Peyer's patch (tissue), 4 donors: ENCODE measurements at places on chromosomes 16 and 17.

GRCh38 chr17:27848931-27849330 lies 44.2 kb downstream of the LYRM9 start:
- DNase-seq = no peak

DNA sequence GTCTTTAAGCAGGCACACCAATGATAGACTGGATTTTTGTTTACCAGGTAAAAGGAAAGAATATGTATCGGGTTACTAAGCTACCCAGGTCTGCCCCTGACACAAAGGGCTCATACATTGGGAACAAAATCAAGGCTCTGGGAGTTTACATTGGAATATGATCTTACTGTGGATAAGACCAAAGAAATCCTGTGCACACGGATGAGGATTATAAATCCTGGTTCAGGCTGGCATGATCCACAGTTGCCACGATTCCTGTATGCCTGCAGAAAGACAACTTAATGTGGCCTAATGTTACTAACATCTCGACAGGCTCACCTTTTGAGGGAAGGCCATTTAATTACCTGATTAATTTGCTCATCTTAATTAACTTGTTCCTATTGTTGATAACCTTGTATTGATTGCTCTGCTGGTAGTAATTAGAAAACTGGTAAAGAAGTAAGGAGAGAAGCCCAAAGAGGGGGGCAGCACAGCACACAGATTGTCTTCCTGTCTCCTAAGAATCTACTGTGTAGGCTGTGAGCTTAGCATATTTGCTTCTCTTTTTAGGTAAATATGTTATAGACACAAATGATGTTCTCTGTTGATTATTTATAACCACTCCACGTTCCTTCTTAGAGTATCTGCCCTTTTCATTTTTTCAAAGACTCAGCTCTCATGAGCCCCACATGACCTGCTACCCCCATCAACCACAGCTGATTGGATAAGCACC lies 51.0 kb upstream of the TOX3 start:
- no peak for DNase-seq

DNA sequence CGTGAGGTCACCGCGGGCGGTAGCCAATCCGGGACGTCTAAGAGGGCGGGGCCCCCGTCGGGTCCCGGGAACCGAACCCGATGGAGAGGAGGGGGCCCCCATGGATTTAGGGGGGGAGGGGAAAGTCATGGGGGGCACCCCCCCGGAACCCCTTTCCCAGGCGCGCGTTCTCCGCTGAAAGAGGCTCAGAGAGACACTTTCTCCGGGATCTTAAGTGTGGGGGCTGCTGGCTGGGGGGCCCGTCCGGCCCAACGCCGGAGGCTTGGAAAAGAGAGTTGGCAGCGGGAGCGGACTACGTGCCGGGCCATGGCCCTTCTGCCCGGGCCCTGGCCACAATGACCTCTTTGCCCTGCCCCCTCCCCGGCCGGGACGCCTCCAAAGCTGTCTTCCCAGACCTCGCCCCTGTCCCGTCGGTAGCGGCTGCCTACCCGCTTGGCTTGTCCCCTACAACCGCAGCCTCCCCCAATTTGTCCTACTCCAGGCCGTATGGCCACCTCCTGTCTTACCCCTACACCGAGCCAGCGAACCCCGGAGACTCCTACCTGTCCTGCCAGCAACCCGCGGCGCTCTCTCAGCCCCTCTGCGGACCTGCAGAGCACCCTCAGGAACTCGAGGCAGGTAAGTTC lies at the start of gene DLX4:
DLX4 (plus strand) TSS at position 57 of the 626 bp plus-strand sequence; CDS start at position 336, 279 bp downstream.
- no peak for DNase-seq

DNA sequence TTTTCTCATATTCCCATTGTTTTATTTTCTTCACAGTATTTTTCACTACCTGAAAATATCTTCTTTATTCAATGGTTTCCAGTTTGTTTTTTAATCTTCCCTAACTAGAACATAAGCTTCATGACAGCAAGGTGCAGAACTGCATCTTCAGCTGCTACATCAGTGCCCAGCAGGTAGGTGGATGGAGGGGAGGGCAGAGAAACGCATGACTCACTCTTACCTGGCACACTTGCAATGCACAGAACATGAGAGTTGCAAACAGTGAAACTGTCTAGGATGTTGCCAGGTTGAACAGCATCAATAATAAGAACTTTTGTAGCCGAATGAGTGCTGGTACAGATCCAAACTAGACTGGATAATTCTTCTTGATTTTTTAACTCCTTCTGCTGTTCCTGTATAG lies 127.1 kb downstream of the SPAG9 start:
- no peak for DNase-seq

DNA sequence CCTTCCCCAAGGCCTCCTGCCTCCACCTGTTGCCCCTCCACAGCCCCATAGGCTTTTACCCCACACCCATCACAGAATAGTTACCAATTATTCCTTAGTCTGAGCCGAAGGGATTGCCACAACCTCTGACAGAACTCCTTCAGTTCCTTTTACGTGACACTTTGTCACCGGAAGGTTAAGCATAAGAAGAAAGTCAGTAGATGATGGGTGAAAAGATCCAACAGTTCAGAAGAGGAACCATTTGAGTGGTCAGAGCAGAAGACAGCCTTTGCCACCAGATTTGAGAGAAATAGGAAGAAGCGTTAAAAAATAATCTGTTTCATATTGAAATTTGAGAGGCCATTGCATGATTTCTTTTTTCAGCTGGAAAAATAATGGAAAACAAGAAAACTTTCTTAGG lies 1.2 kb downstream of the SRR start:
- DNase-seq = no peak

- DNase-seq = no peak
Measured at GRCh38 chr17:78804777-78805176, 22.7 kb upstream of the CYTH1 start.

DNA sequence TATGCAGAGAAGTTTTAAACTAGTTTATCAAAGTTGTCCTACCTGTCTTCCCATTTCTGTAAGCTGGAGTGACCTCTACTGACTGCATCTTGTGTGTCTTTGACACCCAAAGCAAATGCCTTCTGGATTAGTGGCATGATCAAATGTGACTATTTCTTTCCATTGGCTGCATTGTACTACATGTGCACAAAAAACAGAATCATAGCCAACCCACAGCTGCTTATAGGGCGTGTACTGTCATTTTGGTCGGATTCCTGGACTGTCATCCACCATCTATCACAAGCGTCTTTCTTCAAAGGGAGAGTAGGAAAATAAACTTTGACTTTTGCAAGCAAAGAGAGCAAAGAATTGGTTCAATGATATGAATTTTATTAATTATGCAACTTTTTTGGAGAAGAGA lies 310.6 kb downstream of the MAP2K6 start:
- no peak for DNase-seq

- DNase-seq = no peak
Measured at GRCh38 chr16:86367291-86368072, 142.8 kb upstream of the FOXF1 start.

DNA sequence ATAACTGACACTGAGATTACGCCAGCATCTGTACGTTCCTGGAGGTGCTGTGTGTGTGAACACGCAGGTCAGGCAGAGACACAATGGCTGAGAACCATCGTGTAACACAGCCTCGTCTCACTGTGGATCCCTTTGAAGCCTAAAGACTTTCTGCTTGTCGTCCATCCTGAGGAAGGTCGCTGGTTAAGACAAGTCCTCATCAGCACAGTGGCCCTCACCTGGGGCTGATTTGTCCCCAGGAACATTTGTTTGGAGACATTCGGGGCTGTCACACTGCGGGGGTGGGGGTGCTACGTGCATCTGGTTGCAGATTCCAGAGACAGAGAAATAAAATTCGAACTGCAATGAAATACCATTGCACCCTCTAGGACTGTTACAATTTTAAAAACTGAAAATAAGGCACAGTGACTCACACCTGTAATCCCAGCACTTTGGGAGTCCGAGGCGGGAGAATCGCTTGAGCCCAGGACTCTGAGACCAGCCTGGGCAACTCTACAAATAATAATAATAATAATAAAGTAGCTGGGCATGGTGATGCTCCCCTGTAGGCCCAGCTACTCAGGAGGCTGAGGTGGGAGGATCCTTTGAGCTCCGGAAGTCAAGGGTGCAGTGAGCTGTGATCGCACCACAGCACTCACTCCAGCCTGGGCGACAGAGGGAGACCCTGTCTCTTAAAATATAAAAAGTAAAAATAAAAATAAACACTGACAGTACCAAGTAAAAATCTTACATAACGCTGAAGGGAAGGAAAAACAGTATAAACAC lies 112.0 kb upstream of the METRNL start:
- DNase-seq = no peak

- DNase-seq = no peak
Measured at GRCh38 chr16:15880434-15881308, 7.7 kb downstream of the CEP20 start.

DNA sequence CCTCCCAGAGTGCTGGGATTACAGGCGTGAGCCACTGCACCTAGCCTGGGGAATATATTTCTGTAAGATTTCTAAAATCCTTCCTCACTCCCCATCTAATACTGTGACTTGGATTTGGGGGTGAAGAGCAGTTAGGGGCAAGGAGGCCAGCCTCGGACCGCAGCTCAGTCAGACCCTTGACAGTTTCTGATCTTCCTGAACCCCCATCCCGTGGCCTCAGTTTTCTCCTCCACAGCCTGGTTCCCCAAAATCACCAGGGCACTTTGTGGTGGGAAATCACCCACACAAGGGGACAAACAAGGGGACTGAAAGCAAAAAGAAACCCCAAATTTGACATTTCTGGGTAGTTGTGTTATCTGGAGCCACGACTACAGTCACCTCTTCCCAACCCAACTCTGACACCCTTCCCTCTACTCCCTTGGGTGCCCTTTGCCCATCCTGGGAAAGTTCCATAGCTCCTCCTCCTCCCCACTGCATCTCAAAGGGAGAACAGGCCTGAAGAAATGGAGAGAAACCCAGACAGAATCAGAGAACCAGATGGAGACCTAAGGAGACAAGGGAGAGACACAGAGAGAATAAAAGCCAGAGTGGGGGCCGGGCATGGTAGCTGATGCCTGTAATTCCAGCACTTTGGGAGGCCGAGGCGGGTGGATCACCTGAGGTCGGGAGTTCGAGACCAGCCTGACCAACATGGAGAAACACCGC lies 2.8 kb upstream of the STAT5A start:
- no peak for DNase-seq

DNA sequence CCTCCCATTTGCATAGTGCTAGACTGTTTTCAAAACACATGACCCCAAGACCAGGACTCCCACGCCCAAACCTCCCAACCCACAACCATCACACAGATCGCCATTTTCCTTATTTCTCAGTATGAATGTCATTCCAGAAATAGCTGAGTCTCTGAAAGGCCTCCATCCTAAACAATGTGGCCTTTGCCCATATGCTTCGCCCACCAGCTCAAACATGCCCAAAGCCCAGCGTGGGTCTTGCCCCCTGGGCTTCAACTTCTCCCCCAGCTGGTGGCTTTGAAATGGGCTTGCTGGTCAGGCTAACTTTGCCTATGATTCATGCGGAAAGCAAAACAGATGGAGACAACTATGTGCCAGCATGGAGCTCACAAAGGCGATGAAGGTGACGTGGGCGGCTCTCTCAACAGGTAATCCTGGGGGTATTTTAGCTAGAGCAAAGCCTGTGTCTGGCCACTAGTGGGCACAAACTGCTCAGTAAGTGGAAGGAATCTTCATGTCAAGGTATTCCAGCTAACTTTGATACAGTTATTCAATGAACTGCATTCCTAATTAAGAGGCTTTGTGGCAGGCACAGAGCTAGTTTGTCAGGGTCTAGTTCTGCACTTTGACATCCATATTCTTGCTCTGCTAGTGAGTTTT lies 17.1 kb downstream of the PMP22 start:
- DNase-seq = no peak

- DNase-seq = no peak
Measured at GRCh38 chr17:42339221-42339620, 49.0 kb downstream of the STAT3 start.

DNA sequence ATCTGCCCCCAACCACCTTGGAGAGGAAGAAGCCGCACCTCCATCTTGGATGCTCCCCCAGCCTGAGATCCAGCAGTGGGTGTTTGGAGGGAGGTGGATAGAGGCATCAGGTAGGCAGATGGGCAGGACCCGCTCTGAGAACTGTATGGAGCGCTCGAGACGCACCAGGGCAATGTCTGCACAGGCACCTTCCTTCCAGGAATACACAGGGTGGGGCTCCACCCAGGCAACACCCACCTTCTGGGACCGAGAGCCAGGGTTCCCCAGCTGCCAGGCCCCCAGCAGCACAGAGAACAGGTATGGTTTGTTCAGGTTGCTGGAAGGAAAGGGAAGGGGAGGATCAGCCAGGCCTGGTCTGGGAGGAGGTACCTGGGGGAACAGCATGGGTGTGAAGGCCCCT lies 2.4 kb downstream of the PRSS22 start:
- DNase-seq = no peak

DNA sequence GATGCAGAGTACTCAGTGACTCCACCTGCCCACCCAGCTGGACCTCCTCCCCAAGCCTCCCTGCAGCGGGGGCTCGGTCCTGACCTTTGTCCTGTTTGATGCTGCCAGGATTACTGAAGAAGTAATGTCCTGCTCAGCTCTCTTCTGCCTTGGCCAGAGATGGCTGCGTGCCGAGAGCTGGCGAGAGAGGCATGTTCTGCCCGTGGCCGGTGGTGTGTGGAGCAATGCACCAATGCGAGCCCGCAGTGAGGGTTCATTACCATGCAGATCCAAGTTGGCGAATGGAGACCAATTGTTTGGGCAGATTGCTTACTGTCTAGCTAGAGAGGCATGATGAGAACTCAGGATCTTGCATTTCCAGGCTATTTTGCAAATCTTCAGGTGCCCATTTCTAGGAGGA lies 248.9 kb downstream of the ENGASE start:
- DNase-seq = no peak

- no peak for DNase-seq
Measured at GRCh38 chr17:34118564-34118963, 136.5 kb upstream of the CCL2 start.

DNA sequence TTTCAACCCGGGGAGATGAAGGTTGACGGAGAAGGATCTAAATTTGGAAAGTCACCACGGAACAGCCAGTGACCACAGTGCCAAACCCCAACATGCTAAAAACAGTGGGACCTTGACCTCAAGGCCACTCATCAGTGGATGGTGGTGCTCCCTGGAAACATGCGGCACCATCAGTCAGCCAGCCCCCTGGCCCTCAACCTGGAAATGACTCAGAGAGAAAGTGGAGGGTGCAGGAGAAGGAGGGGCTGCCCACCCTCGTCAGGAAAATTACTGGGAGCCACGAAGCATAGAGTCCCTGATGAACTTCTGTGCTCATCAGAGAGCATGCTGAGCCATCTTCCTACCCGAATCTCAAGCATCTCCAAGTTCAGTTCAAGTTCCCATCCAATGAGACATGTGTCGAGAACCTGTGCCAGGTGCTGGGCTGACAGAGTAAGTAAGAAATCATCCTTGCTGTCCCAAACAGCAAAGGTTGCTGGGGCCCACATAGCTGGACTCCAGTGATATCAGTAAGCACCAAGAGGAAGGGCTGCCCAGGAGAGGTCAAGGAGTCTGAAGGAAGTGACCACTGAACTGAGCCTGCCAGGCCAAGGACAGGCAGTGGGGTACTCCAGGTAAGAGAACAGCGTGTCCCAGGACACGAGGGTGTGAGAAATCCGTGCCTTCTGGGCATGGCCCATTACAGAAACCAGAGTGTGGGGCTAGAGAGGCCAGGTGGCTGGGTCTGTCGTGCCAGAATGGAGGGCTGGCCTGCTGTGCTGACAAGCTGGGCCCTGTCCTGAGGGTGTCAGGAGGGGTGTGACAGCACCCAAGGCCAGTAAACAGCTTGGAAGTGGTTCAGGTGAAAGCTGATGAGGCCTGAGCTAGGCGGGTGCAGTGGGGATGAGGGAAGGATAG lies 5.2 kb downstream of the PECAM1 start:
- no peak for DNase-seq
